ENCODE measurements at places on chromosomes 3 and 15. TPM values are rescaled to one million over a fixed set of nuclear protein-coding genes. Genes with fewer than 3 reads are reported as not detected.
A peak's percentile ranks its signal among the peaks of the same experiment; 100 is the strongest.

The CEP152 gene
- total RNA-seq = 4.4 TPM

The LMAN1L gene
- not detected for total RNA-seq

The OIP5 gene
- total RNA-seq = 1.2 TPM

The NR1I2 gene
- not detected for total RNA-seq

The NR2E3 gene
- total RNA-seq = 0.20 TPM

DNA sequence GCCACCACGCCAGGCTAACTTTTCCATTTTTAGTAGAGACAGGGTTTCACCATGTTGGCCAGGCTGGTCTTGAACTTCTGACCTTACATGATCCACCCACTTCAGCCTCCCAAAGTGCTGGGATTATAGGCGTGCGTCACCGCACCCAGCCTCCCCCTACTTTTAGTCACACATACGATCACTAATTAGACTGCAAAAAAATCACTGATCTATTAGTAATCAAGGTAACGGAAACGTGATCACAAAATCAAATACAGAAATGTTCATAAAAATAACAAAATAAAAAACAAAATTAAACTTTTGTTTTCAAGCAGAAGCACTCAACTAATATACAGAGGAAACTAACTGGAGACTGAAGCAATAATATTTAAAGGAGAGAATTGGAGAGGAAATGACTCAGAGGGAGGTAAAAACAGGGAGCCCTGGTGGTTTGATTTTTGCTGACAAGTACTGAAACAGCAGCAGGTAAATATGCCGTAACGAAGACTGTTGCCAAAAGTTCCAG lies 4.6 kb downstream of the WDR53 start:
- peak; percentile 82 for DNase-seq

GRCh38 chr15:68430471-68431036 lies 1.4 kb downstream of the ITGA11 start:
- no peak for DNase-seq

GRCh38 chr3:33030802-33031201 lies 66.1 kb downstream of the GLB1 start:
- DNase-seq = no peak

DNA sequence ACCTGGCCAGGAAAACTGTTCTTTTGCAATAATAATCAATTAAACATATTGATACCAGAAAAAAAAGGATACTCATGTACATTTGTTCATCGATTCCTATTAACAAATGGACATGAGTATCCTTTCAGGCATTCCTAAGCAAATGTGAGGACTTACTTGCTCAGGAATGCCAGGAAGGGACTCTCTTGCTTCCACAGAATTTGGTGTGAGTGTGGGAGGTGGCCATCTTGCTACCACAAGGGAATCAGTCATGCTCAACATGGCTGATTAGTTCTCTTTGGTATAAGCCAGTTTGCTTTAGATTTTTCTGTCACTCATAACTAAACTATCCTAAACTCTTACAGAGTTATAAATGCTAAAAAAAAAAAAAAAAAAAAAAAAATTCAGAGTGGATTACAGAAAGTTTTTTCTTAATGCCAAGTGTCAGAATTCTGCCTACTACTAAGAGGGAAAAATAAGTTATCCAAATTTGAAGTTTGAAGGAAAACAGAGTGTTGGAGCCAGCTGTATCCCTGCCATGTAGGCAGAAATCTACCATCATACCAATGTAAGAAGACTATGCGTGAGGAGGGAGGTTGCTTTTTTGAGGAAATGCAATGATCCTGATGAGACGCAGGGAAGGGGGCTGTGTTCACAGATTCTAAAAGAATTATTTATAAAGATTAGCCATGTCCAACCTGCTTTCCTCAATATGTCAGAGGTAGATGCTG lies 98.7 kb downstream of the PLD1 start:
- DNase-seq = no peak

DNA sequence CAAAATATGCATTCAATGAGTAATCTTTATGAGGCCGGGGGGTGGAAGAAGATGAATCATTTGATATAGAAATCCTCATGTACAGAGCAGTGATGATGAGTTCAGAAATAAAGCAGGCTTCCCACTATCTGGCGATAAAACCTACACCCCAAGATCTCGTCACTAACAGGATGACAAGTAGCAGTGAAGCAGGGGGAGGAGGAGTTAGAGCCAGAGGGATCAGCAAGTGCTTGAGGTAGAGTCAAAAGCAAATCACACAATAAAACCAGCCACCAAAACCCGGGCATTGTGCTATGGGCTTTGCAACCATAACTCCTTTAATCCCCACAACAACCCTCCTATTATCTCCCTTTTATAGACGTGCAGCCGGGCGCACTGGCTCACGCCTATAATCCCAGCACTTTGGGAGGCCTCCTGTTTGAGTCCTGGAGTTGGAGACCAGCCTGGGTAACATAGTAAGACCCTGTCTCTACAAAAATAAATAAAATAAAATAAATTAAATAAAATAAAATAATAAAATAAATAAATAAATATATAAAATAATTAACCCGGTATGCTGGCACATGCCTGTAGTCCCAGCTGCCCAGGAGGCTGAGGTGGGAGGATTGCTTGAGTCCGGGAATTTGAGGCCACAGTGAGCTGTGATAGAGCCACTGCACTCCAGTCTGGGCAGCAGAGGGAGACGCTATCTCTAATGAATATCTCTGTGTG lies 53.0 kb downstream of the STARD5 start:
- DNase-seq = no peak
